ENCODE measurements at places on chromosomes 12 and 14.

DNA sequence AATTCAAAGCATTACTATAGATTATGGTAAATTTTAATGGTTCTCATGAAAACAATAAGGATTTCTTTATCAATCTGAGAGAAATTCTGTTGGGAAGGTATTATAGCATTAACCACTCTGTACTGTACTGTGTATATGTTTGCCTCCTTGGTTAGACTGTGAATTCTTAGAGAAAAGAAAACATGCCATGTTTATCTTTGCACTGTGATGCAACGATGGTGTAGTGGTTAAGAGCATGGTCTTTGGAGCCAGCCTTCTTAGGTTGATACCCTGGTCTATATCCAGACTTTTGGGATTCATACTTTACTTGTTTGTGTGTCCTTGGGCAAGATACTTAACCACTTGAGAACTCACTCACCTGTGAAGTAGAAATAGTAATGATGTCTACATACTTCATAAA is 32.2 kb upstream of the NUBPL start:
- DNase-seq, result no peak

DNA sequence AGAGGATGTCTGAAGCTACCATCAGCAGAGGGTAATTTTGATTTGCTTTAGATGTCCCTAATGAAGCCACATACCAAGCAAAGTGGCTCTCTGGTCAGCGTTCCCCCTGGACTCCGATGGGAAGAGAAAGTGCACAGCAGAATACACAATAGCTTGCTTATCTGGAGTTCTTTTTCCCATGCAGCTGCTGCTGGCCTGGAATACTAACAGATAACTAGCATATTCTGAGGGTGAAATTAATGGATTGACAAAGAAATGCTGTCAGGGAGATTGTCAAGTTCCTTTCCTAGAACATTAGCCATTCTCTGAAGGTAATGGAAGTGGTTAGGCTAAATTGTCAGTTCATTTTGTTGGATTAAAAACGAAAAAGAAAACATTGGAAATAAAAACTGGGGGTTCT is 391.3 kb downstream of the FLRT2 start:
- DNase-seq, result no peak

DNA sequence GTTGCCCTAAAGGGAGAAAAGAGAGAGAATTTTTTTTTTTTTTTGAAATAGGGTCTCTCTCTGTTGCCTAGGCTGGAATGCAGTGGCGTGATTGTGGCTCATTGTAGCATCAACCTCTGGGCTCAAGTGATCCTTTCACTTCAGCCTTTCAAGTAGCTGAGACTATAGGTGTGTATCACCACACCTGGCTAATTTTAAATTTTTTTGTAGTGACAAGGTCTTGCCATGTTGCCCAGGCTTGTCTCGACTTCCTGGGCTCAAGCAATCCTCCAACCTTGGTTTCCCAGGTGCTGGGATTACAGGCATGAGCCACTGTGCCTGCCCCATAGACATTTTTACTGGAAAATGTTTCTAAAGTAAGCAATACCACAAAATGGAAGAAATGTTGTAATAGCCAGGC is 36.8 kb downstream of the YARS2 start:
- DNase-seq, result no peak

DNA sequence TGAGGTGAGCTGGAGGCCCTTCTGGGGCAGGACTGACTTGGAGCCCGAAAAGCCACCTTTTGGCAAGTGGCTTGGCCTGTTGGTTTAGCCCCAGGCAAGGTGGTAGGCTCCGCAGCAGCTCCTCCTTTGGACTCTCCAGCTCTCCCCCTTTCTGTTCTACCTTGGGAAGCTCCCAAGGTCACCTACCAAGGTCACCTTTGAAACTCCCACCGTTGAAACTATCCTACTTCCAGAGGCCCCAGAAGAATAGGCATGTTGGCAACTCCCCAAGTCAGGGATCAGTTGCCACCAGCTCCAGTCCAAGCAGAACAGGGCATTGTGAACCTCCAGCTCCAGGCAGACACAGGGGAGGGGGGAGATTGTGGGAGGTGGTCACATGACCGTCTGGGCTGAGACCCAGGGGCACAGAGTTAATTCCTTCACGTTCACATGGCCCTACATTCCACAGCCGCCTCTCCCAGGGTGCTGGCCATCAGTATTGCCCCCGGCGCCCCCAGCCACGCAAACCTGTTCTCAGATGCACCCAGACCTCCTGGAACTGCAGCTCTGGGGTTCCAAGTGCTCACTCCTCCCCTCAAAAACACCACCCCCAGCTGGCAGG is 14.4 kb downstream of the IRF2BPL start:
- no peak for DNase-seq

DNA sequence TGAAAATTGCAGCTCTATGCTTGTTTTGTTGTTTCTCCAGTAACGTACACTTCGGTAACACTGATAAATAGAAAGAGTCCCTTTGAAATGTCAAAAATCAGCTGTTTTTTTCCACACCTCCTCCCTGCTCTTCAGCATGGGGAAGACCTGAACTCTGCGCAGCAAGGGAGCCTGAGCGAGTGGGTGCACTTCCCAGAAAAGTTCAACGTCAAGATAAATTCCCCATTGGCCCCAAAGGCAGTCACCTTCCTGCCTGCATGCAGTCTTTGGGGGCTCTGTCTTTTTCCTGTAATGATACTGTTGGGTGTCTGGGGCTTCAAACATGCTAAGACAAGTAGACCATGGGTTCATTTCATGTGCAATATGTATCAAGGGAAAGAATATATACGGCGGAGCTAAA is 8.8 kb upstream of the FOXG1 start:
- DNase-seq, result no peak

DNA sequence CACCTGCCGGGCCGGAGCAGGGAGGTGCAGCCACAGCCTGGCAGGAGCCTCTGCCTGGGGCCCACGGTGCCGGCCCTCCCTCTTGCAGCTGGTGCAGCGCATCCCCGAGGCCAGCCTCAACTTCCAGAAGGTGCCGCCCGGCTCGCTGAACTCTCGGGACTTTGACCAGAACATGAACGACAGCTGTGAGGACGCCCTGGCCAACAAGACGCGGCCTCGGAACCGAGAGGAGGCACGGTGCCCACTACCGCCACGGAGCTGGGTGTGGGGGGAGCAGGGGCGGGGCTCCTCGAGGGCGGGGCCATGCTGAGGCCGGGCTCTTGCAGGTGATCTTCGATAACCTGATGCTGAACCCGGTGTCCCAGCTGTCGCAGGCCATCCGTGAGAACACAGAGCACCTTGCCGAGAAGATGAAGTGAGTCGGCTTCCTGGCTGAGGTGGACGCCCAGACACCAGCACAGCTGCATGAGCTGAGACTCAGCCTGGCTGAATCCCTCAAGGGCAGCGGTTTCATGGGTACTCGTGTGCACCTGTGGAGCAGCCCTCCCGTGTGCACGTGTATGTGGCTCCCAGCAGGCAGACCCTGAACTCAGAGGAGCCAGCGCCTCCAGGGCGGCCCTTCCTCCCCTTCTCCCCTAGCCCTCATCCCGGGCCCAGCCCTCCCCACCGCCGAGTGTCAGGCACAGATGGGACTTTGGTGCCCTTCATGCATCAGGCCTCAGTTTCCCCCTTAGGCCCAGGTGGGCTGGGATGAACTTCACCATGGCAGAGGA is 28.6 kb downstream of the CEP170B start:
- no peak for DNase-seq

DNA sequence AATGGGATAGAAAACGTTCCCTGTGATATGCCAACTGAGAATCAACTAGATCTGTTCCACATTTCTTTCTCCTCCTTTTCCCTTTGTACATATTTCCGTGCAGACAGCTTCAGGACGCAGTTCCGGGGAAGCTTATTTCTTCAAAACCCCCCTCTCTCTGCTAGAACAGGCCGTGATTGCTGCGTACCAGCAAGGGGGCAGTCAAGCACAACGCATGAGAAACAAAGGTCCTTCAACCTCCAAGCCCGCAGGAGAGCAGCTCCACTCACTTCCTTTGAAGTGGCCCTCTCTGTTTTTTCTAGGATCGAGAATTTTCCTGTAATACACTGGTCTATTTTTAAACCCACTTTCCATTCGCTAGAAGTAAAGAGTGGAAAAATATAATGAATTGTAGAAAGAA is 80.8 kb downstream of the ZNF664 start:
- DNase-seq, result no peak

DNA sequence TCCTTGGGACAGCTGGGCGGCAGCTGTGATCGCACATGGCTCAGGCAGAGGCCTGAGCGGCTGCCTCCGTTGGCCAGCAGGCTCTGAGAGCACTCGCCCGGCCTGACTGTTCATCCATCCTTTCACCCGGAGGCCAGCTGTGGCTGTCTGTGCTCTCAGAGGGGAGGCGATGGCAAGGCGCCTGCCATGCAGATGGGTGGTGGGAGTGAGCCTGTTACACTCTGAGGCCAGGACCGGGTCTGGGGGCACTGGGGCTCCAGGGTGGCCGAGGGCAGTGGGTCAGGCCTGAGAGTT is 292.3 kb downstream of the TMEM121 start:
- DNase-seq, result no peak

- DNase-seq, result no peak
Observed at GRCh38 chr14:70999117-70999516, 91.9 kb downstream of the PCNX1 start.

DNA sequence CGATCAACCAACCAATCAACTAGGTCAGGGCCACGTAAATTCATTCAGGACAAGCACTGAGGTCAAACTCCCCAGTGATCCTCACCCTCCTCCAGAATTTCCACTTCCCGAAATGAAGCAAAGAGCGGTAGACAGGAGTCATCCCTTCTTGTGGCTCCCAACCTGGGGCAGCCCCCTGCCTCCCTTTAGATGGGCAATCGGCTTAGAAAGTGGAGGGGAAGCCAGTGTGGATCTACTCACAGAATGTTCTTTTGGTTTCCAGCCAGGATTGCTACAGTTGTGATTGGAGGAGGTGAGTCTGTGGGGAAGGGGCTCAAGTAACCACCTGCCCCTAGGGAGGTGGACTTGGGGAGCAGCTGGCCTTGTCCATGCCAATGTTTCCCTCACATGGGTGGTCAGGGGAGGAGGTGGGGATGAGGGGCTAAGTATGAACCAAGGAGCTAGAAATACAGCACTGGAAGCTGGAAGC is 4.1 kb downstream of the IFI27 start:
- DNase-seq, result no peak

GRCh38 chr14:71115821-71116567 is 208.7 kb downstream of the PCNX1 start:
- no peak for DNase-seq

DNA sequence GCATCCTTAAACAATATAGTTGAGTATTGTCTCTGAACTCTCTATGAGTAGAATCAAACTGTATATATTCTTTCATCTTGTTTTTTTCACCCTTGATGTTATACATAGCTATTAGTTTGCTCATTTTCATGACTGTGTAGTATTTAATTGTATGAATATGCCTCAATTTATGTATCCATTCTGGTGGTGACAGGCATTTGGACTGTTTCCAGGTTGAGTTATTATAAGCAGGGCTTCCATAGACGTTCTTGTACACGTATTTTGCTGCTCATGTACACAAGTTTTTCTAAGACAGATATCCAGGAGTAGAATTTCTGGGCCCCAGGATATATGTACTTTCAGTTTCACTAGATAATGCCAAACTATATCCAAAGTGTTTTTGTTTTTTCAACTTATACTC is 211.4 kb downstream of the NTF3 start:
- no peak for DNase-seq

DNA sequence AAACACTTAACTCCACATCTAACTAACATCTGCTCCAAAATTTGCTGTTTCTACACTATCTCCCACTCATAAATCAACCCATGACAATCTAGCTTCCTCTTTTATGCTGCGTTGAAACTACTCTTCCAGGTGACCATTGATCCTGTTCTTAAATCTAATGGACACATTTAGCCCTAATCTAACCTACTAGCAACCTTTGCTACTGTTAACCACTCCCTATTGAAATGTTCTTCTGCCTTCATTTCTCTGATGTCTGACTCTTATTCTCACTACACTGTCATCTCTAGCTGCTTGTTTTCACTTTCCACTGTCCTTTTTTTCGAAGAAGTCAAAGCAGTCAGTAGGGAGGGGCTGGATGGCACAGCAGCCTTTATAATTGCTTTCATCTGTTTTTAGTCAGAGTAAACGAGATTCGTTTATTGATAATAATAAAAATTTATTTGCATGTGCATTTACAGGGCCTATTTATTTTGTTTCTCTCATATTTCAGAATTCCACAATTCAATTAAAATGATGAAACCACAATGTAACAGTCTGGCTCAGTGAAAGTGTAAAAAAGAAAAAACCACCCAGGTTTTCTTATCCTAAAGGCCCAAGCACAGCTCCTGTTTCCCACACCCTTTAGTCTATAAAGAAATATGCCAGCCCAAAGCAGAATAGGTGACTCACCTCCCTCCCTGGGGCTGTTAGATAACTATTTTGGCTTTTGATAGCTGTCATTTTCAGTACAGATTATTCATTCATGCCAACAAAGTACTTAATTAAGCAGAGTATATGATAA is 44.9 kb downstream of the ATP2B1 start:
- DNase-seq, result no peak

DNA sequence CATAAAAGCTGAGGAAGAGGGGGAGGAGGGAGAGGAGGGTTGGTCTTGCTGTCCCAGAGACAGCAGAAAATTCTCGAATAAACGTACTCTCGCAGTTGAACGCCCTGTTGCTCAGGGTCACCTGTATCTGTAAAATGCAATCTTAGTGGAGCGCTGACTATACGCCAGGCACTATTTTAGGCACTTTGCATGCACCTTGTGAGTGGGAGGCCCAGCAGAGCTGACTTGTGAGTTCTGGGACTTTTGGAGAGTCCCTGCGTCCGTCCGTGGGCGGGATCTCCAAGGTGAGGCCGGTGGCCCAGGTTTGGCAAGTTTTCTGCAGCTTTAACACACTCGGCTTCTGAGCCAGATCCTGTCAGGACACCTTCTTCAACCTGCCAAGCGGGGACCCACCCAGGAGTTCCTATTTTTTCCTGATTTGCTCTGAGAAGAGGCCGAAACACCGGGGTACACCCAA is 32.5 kb upstream of the PLEKHG6 start:
- DNase-seq, result no peak

GRCh38 chr12:87051621-87052020 is 795.4 kb upstream of the MGAT4C start:
- DNase-seq, result no peak

DNA sequence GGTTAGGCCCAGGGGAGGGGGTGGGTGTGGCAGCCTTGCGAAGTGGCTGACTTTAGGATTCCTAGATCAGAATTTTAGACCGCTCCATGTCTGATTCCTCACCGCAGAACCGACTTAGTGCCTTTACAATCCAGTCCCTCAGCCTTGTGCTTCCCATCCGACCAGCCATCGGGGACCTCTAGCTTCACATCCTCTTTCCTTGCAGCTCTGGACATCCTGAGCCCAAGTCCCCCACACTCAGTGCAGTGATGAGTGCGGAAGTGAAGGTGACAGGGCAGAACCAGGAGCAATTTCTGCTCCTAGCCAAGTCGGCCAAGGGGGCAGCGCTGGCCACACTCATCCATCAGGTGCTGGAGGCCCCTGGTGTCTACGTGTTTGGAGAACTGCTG is 557 bp downstream of the COPS7A start:
- peak; percentile 42 for DNase-seq

Measured in activated CD4-positive, alpha-beta T cell treated with anti-CD3 and anti-CD28 coated beads, Interleukin-2, amount 10 ng/mL, durations not matched to agents 7 days and 5 days (primary cell).